ENCODE measurements at places on chromosomes 16 and 17.
A peak's percentile ranks its signal among the peaks of the same experiment; 100 is the strongest.

DNA sequence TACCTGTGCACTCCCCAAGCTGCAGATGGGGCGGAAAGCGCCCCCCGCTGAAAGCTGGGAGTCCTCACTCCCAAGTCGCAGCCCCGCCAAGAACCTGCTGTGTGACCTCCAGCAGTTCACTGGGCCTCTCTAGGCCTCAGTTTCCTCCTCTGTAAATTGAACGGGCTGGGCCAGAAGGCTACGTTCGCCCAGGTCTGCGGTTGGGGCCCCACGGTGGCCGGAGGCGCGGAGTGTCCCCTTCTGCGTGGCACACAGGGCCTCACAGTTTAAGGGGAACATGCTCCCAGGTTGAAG lies 628 bp downstream of the GALK1 start:
- DNase-seq = no peak

DNA sequence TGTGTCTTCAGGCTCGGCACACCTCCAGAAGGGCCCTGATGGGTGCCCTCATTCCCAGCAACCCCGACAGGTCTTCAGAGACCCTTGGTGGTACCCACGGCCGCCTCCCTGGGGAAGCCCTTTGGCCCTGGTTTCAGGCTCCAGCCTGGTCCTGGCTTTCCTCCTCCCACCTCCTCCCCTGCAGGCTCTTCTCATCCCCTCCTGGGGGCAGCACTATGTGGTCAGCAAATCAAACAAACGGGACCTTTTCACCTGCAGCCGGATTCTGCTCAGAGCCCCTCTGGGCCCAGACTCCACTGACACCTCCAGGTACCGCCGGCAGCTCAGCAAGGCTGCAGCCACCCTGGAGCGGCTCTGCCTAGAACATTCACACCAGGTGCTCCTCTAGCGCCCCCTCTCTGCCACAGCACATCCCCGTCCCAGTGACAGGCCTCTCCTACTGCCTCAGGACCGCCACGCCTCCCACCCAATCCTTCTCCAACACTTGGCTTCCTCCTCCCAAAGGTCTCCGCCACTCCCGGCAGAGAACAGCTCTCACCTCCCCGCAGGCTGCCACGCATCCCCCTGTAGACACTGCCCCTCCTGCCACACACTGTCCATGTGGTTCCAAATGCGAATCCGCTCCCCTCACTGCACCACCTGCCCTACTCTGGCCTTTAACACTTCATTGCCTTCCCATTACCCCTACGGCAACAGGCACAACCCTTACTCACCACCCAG lies 12.0 kb downstream of the CORO7 start:
- DNase-seq = no peak

DNA sequence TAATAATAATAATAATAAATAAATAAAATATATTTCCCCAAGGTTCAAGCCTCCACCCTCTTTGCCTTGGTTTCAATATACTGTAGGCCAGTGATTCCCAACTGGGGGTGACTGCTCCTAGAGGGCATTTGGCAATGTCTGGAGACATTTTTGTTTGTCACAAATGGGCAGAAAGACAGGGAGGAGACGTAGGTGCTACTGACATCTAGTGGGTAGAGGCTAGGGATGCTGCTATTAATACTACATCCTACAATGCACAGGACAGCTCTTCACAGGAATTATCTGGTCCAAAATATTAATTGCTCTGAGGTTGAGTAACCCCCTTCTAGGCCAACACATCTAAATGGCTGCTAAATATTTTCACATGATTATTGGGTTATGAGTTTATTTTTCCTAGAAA lies 12.8 kb upstream of the PRR14 start:
- peak; percentile 57 for DNase-seq

- DNase-seq = peak; percentile 27
Measured at GRCh38 chr17:4796552-4796920, 572 bp downstream of the PSMB6 start.

GRCh38 chr17:28880572-28880945 lies 17.0 kb downstream of the FLOT2 start:
- DNase-seq = no peak

DNA sequence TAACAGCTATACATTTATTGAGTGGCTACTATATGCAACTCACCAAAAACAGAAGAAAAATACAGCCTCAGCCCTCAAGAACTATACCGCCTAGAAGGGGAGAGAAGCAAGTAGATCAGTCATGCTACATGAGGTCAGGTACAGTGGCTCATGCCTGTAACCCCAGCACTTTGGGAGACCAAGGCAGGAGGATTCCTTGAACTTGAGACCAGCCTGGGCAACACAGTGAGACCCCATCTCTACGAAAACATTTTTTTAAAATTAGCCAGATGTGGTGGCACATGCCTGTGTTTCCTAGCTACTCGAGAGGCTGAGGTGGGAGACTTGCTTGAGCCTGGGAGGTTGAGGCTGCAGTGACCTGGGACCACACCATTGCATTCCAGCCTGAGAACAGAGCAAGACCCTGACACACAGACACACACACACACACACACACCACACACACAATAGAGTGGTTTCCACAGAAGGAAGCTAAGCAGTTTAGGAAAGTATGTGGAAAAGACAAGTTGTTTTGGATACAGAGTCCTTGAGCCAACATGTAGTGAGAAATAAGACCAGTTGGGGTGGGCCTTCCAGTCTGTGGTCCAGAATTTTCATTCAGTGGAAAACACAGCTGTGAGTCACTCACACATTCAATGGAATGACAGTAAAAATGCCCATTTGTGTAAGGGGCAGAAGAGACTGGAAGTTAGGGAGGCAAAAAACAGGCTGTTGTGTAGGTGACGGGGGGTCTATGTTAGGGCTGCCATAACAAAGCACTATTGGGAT lies 10.7 kb upstream of the SNTB2 start:
- DNase-seq = peak; percentile 80

GRCh38 chr16:28526201-28527099 lies 12.3 kb downstream of the NUPR1 start:
- DNase-seq = no peak

- DNase-seq = no peak
Measured at GRCh38 chr17:76272541-76273444, 7.6 kb downstream of the UBALD2 start.

- DNase-seq = no peak
Measured at GRCh38 chr16:53901408-53901807, 197.5 kb downstream of the FTO start.

- DNase-seq = peak; percentile 54
Measured at GRCh38 chr17:45020354-45021138, 30.9 kb downstream of the DCAKD start.

DNA sequence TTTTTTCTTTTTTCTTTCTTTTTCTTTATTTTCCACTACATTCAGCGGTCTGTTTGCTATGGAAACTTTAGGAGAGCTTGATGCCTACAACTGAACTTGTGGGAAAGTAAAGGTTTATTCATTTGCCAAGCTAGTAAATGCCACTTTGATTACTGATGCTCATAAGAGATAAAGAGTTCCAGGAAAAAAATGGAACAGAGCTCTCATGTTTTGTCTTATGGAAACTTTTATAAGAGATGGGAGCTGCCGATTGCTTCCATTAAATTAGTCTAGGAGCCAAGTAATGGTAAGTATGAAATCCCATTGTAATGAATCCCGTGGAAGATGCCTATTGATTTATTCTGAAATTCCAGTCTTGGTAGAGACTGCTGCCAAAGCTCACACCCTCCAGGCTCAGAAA lies 7.1 kb downstream of the ANKFN1 start:
- DNase-seq = no peak

- no peak for DNase-seq
Measured at GRCh38 chr17:42387661-42388380, 421 bp downstream of the STAT3 start.

- DNase-seq = peak; percentile 86
Measured at GRCh38 chr16:89873109-89873971, at the start of gene TCF25. TSS of gene TCF25 (plus strand) at chr16:89873592. CDS start at chr16:89873668, 76 bp downstream.

GRCh38 chr17:41065829-41066624 lies at the start of gene KRTAP2-4:
TSS of gene KRTAP2-4 (minus strand) at chr17:41065879. CDS start at chr17:41065845, 34 bp downstream.
- DNase-seq = peak; percentile 92

- no peak for DNase-seq
Measured at GRCh38 chr17:70886648-70887047, 717.3 kb downstream of the KCNJ2 start.

DNA sequence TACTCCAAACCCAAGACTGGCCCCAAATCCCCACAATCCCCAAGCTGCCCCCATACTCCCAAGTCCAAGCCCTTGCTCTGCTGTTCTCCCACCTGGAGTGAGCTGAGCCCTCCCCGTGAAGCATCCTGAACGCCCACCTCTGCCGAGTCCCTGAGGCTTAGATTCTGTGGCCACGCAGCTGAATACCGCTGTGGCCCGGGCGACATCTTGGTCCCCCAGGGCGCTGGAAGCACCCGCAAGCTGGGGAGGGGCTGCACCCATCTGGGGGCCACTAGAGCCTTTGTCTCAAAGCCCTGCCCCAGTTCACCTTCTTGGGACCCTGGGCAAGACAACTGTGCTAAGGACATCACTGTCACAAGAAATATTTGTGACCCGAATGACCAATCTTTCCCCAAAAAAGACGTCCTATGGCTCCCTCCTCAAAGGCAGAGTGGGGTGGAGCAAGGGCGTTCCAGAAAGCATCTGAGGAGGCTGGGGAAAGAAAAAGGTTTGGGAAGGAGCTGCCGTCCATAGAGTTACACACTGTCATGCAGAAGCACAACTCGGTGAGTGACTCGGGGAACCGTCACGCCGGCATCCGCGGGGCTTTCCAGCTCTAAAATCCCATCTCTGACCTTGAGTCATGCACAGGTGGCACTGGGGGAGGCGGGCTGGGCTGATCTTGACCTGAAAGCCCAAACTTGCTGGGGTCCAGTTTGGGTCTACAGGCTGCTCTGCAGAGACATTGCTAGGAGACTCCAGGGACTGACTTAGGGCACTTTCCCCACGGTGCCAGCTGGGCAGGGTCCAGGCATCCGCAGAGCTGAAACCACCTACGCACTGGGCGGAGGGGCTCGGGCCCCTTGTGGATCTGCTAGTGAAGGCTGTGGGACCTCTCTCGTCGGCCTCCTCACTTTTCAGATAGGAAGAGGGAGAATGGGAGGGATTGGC lies 6.6 kb downstream of the PTX4 start:
- DNase-seq = no peak

DNA sequence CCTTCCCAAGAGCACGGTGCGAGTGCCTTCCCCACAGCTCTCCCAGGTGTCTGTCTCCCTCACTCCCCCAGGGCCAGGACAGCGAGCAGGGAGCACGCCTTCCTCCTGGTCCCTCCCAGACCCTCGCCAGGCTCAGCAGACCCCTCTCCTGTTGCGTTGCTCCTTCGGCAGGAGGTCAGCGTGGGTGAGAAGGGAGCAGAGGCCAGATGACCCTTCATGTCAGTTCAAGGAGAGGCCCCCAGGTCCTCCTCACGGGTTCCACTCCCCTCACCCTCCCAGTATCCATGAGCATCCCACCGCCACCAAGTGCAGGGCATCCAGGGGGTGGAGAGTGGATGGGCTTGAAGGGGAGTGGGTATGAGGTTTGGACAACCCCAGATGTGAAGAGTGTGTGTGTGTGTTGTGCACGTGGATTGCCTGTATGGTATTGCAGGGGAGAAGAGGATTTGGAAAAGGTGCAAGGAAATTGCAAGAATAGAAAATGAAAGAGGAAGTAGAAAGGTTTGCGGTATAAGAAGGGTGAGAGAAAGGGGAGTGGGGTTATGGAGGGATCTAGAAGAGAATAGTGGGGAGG lies 17.7 kb downstream of the SGCA start:
- DNase-seq = peak; percentile 81

DNA sequence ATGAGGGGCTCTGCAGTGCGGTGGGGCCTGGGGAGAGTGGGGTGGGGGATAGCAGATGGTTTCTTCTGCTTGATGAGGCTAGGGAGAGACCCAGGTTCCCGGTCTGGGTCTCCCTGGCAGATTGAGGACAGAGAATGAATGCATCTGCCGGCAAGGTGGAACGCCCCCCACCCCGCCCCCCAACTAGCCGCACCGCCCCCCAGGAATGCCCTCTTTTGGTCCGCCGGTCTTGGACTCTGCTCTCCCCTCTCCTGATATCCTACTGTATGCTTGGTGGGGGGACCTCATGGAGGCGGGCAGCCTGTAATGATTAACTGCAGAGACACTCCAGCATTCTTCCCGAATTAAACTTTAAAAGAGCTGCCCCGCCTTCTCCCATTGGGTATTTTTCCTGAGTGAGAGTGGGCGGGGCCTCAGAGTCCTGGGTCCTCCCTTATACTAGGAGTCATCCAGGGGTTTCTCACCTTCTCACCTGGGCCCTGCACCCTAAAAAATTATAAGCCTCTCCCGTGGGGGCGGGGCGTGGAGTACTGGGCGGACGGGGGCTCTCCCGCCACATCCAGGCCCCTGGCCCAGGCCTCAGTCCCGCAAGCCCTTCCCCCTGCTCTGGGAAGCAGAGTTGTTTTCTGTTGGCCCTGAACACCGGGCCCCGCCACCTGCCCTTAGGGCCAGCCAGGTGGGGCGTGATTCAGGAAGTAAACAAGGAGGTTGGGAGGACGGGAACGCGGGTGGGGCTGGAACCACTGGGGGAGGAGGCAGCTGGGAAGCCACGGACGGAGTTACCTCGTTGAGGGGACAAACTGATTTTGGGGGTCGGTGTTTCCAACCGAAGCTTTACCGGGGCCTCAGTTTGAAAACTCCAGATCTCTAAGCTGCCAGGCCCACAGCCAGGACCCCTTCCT lies 1.5 kb downstream of the GRB7 start:
- peak; percentile 39 for DNase-seq

DNA sequence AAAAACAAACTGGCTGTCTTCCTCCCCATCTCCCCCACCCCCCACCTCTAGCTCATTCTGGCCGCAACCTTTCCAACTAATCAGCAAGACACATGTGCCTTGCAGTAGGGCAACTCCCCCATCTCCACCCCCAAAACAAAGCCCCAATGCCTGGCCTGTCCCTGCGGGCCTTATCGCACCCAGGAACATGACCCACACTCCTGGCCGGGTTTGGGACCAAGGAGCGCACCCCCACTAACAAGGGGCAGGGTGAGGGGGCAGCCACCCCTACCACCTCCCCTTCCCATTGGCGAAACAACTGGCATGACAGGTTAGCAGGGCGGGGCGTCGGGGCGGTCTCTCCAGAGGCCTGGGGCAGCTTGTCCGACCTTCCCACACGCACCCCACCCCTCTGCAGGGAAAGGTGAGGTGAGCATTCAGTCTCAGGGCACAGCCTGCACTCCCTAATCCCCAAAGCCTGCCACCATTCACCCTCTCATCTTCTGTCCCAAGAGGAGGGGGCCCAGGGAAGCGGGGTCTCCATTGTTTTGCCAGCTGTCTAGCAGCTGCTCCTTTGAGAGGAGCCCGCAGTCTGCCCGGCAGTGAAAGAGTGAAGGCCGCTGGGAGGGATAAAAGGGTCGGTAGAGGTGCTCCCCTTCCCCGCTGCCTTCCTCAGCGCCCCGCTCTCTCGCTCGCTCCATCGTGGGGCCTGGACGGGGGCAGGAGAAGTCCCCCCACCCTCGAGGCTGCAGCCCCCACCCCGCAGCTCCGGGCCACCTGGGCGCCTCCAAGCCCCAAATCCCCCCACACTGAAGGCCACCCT lies 765 bp downstream of the MYO18A start:
- no peak for DNase-seq

Data from fibroblast of upper back skin (primary cell).